Dorsolateral prefrontal cortex (tissue), 122 donors: ENCODE measurements at places on chromosomes 16 and 17.

GRCh38 chr17:977166-977565 is 2.4 kb downstream of the NXN start:
- DNase-seq = no peak

GRCh38 chr16:75486014-75486675 is 9.1 kb downstream of the CHST6 start:
- DNase-seq = no peak

GRCh38 chr16:29825145-29826044 is 5.1 kb downstream of the MVP start:
- peak; percentile 73 for DNase-seq

- no peak for DNase-seq
Observed at GRCh38 chr16:55349867-55350266, 25.9 kb downstream of the IRX6 start.

- no peak for DNase-seq
Observed at GRCh38 chr17:80068301-80069222, 32.1 kb downstream of the CCDC40 start.

DNA sequence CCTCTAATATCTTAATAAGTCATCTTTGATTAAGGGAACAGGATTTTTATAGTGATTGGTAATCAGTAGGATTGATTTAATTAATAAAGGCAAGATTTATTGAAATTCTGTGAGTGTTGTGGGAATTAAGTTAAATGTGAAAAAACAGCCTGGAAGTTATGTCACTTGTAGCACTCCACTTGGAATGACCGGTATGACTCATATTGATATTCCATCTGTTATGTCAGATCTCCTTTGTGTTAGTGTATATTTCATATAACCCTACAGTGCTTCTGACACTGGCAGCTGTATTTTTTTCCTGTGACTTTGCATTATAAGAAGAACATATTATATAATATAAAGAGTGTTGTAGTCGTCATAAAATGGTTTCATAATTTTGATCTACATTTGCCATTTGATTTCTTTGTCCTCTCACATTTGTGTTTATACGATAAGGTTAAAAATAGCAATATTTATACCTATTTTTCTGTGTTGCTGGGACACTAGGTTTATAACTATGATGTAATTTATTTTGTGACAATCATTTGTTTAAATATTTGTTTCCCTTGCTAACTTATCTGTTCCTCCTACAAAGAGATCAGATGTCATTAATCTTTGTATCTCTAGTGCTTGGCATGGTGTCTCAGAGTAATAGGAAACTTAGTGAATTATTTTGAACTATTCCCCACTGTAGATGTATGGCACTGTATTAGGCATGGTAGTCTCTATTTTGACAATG is 249.0 kb downstream of the BCAS3 start:
- no peak for DNase-seq

DNA sequence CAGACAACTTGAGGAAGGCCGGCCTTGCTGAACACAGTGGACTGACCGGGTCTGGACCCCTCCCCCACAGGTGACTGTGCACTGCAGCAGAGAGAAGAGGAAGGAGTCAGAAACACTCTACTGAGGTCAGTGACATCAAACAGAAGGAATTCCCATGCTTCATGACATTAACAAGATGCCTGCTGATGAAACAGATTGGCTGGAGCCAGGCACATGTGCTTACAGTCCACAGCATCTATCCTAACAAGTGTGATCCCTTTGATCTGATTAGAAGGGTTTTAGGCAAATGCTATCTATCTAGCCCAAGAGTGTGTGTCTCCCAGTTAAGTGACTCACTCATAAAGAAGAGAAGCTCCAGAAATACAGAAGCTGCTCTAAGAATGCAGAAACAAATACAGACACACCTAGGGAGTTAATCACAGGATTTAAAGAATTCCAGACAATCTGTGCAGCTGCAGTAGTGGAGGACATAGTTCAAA is 90.2 kb downstream of the SYCE1L start:
- DNase-seq = no peak

DNA sequence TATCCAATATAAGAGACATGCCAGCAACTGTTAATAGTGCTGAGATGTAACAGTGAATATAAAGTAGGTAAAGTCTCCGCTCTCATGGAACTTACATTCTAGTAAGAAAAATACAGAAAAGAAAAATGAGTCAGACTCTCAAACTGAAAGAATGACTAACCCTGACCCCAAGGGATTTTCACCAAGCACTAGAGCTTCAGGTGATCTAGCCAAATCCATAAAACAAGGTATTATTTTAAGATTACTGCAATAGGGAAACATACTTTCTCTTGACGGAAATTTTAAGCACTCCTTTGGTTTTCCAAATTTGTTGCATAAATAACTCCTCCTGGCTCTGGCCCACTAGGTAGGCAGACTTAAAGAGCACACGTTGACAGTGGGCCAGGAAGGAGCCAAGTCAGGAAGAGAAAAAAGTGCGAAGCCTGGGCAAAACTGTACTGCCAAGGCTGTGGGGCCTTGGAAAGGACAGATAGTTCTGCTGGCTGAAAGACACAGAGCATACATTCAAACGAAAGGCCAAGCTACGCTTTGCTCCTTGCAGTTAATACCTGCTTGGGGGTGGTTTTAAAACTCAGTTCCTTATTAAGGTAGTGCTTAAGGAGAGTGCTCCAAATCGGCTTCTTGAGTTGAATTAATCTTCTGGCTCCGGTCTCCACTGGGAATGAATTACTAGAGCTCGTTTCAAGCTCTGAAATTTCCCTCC is 1.4 kb downstream of the GOT2 start:
- no peak for DNase-seq
